ENCODE measurements at places on chromosomes 2 and 18.

- DNase-seq = no peak
These were observed 10.8 kb downstream of the SPDYA start for GRCh38 chr2:28821295-28821958.

DNA sequence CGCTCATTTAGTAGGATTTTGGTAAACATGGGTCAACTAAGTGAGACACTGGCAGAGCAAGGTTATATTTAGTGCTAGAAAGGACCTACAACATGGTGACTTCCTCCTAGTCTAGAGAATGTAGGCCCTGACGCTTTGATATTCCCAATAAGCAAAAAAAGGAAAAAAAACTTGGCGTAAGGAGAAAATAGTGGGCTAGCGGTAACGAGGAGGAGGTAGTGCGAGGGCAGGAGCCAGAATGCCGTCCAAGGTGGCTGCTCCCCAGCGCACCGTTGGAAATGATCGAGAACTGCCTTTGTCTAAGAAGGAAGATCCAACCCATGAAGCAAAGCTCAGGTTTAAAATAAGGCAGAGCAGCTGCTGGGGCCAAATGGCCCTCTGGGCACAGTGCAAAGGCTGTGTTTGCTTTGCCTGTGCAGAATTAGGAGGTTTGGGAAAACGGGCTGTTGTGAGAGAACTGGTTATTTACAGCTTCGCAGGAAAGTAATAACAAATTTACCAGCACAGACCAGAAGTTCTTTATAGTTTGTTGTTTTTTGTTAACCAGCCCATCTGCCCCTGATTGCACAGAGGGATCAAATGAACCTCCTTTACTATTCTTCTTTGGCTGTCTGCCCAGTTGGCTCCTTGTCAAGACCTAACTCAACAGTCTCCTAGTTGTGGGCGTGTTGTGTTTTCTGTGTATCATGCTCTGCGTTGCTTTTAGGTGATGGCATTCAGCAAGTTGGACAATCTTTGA lies 86.6 kb downstream of the ITGB1BP1 start:
- DNase-seq = no peak

DNA sequence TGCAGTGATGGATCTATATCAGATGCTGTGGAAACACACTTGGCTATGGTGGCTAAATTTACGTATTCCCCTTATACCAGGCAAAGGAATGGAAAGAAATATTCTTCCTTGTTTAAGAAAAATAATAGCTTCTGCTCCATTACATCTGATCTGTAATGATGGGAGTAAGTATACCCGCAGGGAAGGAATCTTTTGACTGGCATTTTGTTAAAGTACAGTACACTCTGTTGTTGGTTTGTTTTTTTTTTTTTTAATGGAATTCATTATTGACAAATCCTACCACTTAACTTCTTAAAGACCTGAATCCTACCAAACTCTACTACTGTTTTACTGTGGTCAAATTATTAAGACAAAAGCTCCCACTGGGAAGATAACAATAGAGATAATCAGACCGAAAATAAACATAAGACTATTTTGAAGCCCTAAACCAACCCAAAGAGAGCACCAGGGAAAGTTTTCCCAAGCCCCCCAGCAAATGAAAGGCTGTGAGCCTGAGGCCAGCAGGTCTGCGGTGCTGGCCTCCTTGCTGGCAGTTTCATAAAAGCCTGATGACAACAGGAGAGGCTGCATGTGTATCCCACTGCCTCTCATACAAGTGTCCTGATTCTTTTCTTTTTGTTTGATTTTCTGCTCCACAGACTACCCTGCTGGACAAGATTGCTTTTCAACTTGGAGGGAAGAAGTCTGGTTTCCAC lies 101.0 kb downstream of the SLC25A12 start:
- no peak for DNase-seq

DNA sequence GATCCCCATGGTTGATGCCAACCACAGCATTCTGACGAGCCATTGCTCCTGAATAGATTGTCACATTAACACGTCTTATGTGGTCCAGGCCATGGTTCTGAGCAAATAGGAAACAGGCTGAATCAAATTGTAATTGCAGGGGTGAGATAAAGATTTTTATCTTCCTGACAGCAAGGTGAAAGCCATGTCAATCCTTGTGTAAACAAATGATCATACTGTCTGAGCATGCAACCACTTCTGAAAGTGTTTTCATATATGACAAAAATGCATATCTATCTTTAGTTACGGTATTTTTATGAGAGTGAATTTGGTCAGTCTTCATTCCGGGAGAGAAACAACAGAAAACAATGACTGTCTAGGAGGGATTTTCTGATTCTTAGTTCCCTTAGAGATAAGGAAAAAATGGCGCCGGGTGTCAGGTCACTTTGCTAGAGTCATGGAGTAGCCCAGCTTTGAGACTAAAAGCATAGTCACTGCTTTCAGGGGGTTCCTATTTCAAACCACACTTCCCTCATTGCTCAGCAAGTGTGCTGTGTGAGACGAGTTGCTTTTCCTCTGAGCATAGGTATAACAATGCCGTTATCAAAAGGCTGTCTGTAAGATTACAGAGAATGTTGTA lies 958.9 kb downstream of the DCDC2C start:
- DNase-seq = no peak

GRCh38 chr2:153420394-153420793 lies 58.2 kb downstream of the RPRM start:
- no peak for DNase-seq

DNA sequence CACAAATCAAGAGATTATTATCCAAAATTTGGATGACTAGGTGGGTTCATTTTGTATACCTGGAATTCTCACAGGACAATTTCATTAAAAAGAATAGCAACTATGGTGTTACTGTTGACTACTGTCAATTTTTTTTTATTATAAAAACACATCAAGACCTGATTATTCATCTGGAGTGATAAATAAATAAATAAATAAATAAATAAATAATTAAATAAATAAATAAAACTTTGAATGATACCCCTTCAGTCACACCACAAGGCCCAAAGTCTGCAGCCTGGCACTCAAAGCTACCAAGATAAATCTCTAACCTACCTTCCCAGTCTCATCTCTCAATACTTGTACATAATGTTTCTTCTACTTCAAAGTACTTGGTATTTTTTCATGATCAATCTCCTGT lies 294.0 kb upstream of the KLHL29 start:
- DNase-seq = no peak

DNA sequence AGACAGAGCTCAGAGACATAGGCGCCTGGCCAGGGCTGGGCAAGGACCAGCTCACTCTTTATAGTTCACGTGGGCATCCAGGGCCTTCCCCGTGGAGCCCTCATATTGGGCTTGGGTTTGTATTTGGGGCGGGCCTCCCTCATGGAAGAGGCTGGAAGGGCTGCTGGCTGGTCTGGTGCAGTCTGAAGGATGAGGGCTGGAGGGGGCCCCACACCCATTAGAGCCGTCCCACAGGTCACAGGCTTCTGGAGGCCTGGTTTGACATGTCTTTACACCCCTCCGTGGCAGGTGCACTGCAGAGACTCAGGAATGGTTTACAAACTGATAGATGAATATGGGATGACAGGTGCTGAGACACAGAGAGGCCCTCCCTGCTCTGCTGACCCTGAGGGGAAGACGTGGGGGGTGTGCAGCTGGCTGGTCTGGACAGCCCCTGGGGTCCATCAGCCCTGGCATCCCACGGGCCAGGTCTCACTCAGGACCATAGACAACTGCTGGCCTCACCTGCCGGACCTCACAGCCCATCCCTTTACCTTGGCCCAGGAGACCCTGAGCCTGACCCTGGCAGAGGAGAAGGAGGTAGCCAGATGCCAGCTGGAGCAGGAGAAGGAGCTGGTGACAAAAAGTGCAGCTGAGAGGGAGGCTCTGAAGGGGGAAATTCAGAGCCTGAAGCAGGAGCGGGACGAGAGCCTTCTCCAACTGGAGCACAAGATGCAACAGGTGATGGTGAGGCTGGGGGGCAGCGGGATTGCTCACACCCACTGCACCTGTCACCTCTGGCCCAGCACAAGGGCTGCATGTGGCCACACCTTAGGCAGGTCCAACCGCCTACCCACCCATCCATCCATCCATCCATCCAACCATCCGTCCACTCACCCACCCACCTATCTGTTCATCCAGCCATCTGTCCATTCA lies 43.9 kb downstream of the CROCC2 start:
- DNase-seq = no peak

DNA sequence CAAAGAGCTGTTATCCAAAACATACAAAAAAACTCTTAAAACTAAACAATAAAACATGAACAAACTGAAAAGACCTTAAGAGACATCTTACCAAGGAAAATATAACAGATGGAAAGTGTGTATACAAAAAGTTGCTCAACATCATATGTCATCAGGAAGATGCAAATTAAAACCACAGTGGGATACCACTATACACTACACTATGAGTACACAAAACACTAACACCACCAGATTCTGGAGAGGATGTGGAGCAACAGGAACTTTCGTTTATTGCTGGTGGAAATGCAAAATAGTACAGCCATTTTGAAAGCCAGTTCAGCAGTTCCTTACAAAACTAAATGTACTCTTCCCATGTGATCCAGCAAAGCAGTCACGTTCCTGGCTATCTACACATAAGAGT lies 221.4 kb downstream of the CMPK2 start:
- no peak for DNase-seq

- no peak for DNase-seq
These were observed 1189.1 kb upstream of the NXPH2 start for GRCh38 chr2:139969323-139969722.

DNA sequence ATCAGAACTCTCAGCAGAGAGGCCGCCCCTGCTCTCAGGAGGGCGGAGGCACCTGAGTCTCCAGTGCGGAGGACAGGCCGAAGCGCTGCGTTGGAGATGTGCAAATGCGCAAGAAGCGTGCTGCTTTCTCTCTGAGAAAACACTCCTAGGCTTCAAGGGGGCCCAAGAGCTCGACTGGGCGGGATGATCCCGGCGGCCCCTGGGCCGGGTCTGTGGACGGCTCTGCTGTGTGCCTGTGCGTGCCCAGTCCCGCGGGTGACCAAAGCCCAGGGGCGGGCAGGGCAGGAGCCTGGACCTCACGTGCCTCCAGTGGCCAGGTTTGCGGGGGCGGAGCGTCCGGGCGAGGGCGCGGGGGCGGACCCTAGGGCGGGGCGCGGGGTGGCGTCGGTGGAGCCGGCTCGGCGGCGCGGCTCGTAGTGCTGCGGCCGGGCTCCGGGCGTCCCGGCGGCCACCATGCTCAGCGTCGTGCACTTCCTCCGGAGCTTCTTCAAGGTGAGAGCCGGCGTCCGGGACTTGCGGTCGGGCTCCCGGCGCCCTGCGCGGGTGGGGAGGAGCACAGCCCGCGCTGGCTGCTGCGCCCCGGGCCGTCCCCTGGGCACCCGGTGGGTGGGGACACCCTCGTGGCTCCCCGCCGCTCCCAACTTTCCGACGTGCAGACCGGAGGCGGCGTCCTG lies at the start of gene ARHGEF4:
ARHGEF4 (plus strand) TSS at position 414 of the 674 bp plus-strand sequence; CDS start at position 454, 40 bp downstream.
- no peak for DNase-seq

- DNase-seq = no peak
These were observed 18.7 kb upstream of the REL start for GRCh38 chr2:60862642-60863041.

DNA sequence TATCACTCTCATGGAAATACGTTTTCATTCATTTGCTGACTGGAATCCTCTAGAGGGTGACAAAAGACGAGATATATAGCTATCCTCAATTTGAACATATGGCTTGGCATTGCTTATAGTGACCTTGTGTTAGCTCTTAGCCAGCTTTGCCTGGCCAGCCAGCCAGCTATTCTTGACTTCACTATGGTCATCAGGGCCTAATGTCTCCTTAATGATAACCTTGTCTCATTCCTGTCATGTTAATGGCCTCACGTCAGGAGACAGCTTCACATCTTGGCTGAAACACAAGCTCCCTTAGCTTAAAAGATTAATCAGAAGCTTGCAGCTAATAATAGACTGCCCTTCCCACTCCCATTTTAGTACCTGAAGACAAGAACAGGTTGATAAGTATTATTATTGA lies 1517.5 kb upstream of the PIK3C3 start:
- DNase-seq = no peak

DNA sequence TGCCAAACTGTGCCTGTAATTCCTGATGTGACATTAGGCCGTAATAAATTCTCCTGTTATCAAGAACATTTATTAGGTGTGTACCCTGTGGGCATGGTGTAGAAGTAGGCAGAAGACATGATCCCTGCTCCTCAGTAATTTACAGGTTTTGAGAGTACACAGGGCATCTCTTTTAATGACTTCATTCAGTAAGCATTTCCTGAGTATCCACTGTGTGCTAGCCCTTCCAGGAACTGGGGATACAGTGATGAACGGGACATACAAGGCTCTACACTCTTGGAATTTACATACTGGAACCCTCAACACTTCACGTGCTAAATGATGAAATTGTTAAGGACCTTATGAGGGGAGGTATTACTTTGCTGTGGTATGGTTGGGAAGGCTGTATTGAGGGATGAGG lies 30.2 kb downstream of the DIS3L2 start:
- no peak for DNase-seq

DNA sequence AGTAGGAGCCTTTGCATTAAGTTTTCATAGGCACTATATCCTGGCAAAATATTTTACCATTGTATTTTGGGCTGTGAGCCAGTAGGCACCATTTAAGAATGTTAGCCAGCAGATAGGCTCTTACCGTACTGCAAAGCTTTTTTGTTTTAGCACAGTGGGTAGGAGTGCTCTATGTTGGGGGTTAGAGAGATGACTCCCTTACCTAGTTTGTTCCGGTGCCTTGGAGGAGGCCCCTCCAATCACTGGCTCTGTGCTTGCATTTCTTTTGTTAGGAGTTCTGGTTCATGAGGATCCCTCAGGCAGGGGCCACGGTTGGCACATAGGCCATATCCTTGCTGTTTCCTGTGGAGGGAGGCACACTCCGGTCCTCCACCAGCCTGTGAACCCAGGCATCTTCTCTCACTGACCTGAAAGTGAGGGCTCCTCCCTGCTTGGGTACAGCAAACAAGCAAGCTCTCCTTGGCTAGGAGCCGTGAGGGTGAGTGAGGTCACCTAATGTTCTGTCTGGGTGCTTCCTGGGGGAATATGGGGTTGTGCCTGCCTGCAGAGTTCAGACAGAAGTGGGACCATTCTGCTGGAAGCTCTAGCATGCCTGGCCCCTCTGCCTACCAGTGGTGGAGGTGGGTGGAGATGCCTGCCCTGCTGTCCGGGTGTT lies 29.8 kb downstream of the LTBP1 start:
- no peak for DNase-seq
